ENCODE measurements at places on chromosomes 12 and 14.

- no peak for DNase-seq
Measured at GRCh38 chr12:75877763-75878621, 153.6 kb downstream of the PHLDA1 start.

DNA sequence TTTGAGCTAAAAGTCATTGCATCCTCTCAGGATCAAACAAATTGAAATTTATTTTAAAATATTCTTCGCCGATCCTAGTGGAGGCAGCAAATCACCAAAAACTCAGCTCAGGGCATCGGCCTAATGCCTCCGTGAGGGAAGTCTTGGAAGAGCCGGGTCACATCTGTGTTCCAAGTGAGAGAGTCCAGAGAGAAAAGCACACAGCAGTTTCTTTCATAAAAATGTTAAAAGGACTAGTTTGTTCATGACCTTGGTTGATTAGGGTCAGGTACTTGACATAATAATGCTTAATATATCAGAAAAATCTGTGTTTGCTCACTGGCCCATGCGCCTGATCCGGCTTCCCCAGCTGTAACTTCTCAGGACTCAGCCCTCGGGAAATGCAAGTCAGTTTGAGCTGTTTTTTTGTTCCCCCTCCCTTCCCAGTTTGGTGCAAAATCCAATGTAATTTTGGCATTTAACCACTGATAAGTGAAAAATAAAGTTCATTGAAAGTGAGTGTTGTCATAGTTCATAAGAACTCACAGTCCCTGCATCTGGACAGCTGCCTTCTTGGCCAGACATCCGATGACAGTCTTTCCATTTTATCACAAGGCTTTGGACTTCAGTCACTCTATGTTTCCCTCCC lies 161.7 kb downstream of the CAND1 start:
- DNase-seq, result no peak

DNA sequence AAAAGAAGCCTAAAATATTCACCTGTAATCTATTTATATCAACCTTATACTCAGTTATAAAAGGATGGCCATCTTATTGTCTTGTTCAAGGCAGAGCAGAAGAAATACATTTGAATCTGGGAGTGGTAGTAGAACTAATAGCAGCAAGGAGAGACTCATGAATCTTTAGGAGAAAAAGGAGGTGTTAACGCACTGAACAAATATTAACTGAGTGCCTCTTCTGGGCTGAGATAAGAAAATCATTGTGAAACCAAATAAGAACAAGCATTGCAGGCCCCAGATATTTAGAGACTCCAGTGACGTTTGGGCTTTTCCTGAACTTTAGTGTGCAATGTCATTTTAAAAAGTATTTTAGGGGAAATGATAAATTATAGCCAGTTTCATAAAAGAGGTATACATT lies 790.6 kb downstream of the DIO2 start:
- DNase-seq, result no peak

- DNase-seq, result no peak
Measured at GRCh38 chr12:91065396-91065795, 7.6 kb upstream of the KERA start.

- no peak for DNase-seq
Measured at GRCh38 chr14:80902608-80903007, 38.9 kb downstream of the CEP128 start.

All from DMS79 treated with DMSO at 0.1 percent for 48 hours (cell line).